ENCODE measurements at places on chromosomes 6 and 20.

GRCh38 chr6:119447921-119448320 lies 98.4 kb upstream of the MAN1A1 start:
- DNase-seq = no peak

DNA sequence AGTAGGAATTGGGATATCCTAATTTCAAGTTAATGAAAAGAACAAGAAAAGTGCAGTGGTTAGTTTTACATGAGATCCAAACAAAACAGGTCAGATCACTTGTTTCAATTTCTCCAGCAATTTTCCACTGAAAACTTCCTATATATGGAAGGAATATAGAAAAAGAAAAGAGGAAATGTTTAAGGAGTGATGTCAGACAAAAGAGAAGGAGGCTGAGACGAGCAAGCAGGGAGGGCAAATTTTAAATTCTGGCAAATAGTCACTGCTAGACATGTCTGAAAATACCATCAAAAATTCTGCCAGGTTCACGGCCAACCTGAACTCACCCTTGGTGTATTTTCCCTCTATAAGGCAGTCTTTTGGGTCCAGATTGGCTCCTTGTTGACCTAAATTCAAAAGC lies 9.5 kb upstream of the NUP153 start:
- no peak for DNase-seq

DNA sequence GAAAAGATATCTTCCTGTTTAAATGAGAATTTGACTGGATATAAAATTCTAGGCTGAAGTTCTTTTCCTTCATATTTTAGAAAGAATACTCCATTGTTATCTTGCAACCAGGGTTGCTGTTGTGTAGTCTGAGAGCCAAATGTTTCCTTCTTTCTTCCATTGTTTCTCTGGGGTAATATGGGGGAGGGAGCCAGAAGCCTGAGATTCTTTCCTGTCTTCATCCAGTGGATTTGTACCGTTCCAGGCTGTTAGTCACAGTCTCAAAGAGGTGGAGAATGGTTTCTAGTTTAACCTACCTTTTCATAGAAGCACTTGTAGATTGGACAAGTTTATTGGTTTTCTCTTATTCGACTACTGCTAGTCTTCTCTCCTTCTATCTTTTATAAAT lies 6.1 kb upstream of the ULBP3 start:
- no peak for DNase-seq

DNA sequence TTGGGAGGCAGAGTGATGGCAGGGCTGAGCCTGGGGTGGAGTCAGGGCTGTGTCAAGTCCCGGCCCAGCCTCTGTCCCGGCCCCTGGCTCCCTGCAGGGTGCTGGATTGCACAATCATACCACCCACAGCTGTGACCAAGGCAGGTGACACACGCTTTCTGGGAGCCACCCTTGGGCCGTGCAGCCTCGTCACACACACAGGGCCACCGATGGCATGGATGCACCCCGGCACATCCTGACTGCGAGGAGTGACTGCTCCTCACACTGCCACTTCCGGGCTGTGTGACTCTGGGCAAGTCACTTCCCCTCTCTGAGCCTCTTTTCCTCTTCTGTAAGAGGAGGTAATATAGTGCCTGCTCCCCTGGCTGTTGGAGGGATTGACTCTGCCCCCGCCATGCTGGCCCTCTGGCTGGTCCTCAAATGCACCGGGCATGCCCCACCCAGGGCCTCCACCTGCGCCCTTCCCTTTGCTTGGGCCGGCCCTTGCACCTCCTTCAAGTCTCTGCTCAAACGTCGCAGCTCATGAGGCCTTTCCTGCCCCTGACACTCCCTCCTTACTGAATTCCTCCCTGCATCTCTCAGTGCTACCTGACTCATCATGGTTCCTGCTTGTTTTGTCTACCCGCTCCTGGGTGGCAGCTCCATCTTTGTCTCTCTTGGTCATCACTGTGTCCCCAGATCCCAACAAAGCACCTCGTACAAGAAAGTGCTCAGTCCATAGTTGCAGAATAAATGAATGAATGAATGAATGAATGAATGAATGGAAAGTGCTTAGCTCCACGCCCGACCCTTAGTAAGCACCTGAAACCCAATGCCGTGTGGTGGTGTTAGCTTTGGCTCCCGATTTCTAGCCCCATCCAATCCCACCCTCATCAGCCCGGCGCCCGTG lies 93.5 kb downstream of the CEBPB start:
- DNase-seq = no peak

DNA sequence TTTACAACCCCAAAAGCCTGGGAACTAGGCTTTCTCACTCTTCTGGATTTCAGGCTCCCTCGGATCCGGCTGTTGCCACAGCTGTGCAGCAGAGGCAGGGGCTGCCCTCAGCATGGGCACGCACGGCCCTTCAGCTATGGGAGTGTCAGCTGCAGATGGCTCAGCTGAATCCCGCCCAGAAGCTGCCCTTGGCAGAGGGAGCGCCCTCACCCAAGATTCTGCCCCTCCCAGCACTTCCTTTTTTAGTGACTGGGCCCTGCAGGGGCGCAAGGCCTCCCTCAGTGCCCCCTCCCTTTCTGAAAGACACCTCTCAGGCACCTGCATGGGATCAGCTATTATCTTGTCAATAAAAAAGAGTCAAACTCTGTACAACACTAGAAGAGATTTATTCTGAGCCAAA lies 67.9 kb upstream of the THBS2 start:
- DNase-seq = no peak

DNA sequence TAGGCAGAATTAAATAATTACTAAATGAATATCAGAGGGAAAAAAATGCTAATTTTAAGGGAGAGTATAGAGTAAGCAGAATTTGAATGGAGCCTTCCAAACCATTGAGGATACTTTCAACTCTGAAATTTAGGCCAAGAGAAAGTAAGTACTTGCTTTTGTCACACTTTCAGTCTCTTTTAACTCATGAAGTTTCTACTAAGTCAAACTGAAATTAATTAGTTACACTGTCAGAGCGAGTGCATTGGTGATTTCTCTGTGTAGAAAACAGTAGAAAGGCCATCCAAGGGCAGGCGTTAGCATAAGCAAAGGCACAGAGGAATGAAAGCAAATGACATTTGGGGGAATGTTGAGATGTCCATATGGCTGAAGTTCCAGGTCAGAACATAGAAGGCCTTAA lies 92.9 kb downstream of the PLEKHG1 start:
- DNase-seq = no peak

DNA sequence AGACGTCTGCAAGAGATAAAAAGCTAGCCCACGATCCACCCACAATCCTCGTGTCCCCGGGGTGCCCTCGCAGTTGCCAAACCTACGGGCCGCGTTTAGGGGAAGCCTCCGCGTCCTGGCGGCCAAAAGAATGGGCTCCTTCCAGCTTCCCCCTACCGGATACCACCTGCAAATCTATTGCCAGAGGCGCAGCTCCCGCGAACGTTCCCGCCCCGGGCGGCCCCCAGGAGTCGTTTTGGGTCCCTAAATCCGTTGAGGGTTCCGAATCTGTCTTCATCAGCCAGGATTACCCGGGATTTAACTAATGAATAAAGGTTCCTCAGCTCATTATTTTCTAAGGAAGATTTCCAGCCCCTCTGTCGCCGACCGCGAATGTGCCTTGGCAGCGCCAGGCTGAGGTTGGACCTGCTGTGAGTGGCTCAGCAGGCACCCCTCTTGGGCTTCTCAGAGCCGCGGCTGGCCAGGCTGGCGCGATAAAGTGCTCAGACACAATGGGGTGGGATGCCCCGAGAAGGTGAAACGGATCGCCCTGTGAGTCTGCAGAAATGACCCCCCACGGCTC lies 2.8 kb upstream of the VSX1 start:
- no peak for DNase-seq

- DNase-seq = no peak
Measured at GRCh38 chr20:11717562-11717961, 200.1 kb upstream of the BTBD3 start.

- DNase-seq = no peak
Measured at GRCh38 chr6:140079328-140079727, 704.9 kb upstream of the CITED2 start.

DNA sequence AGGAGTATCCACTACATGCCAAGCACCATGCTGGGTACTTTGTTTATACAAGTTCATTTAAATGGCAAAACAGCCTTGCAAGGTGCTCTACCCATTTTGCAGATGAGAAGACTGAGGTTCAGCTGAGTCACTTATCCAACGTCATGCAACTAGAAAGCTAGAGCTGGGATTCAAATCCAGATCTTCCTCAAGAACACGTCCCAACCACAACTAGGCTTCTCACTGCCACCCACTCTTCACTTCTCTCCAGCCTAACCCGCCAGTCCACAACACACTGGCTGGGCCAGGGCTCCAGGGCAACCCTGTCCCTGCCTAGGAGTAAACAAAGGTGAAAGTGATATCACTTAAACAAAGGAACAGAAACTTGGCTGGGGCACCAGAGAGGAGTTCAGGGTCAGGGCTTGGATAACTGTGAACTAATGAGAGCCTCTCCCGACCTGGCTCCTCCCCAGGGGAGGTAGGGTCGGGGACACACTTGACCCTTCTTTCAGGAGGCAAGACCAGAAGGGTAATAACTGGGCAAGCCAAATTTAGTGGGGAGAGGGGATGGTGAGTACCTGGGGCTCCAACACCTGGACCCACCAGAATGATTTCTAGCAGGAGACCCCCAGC lies 7.9 kb downstream of the SDC4 start:
- no peak for DNase-seq

DNA sequence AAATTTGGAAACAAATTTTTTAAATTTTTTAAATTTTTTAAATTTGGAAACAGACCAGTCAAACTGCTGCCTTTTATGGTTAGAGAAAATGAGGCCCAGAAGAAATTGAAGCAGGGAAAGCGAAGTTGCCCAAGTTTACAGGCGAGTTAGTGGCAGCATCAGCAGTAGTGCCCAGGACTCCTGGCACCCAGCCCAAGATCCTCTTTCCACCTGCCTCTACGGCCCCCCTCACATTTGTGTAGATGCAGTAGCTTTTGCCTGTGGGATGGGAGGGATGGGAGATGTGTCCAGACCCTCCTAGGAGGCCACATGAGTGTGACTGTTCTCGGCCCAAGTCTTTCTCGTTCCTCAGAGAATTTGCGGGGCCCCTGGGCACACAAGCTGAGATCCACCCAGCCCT lies 49.8 kb downstream of the HNF4A start:
- no peak for DNase-seq

DNA sequence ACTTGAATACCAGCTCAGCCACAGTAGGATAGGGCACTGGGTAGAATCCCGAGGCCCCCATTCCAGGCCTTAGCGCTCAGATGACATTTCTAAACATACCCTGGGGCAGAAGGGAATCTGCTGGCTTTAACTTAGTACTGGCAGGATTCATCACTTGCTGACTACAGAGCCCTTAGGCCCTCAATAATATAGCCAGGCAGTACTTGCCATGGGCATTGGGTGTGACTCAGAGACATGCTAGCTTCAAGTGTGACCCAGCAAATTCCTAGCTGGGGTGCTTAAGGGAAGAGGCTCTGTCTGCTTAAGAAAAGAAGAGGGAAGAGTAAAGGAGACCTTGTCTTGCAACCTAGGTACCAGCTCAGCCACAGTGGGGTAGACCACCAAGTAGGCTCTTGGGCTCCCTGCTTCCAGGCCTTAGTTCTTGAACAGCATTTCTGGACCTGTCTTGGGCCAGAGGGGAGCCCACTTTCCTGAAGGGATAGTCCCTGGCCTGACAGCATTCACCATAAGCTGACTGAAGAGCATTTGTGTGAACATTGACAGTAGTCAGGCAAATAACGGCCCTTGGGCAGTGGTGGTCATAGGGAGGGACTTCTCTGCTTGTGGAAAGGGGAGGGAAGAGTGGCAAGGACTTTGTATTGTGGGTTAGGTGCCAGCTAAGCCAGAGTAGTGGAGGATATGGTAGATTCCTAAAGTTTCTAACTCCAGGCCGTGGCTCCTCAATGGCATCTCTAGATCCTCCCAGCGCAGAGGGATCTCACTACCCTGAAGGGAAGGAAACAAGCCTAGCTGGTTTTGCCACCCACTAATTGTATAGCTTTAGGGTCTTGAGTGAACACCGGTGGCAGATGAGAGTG lies 48.5 kb upstream of the HACE1 start:
- DNase-seq = no peak

GRCh38 chr6:22956029-22956681 lies 386.8 kb downstream of the HDGFL1 start:
- DNase-seq = no peak

DNA sequence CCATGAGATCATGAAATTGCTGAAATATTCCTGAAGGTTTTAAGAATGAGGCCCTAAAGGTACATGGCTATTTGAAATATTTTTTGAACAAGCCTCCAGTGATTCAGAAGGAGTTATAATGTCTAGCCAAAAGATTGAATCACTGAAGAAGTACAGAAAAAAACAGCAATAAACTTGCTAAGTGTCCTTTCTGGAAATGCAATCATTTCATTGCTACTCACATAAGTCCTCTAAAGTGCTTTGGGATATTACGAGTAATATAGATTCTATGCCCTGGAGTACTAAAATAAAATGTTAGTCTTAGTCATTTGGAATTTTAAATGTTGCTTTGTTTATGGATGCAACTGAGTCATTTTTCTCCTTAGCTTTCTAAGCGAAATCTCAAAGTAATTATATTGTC lies 32.7 kb downstream of the CENPW start:
- no peak for DNase-seq

DNA sequence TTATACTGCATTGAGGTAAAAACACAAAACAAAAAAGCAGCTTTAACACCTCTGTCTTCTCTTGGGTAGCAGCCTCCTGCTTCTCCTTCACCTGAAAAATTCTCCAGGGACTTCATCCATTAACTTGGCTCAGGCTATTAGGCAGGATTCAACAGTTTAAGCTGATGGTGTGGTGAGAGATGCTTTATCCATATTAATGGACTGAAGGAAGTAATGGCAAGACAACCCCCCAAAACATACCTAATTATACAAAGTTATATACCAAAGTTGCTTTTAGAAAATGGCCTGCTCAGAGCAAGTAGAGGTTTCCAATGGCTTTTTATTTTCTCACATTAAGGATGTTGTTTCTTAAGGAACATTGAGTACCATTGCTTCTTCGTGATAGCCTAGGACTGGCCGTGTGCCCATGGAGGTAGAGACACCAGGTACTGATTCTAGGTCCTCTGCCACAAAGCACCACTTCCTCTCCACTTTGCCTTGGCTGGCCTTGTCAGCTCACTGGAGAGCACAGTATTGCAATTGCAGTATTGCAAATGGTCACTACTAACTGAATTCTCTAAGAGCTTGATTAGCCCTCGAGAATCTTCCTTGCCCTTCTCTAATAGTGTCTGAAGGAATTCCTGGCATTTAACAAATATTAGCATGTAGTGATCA lies 7.3 kb downstream of the EDN1 start:
- no peak for DNase-seq

DNA sequence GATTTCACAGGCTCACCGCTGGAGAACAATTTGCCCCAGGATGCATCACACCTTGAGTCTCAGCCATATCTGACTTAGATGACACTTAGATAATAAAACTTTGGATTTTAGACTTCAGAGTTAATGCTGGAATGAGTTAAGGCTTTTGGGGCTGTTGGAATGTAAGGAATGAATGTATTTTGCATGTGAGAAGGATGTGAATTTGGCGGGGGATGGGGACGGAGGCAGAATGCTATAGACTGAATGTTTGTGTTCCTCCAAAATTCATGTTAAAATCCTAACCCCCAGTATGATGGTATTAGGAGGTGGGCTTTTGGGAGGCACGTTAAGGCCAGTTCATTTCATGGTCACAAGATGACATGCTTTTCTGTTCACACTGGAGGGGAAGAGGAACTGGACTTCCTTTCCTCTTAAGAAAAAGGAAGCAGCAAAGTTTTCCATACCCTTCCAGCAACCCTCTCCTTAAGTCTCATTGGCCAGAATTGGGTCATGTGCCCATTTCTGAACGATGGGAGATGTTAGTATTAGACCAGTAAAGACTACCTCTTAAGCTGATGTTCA lies 5.8 kb upstream of the SRXN1 start:
- DNase-seq = no peak
